ENCODE measurements at places on chromosomes 1 and 21.

DNA sequence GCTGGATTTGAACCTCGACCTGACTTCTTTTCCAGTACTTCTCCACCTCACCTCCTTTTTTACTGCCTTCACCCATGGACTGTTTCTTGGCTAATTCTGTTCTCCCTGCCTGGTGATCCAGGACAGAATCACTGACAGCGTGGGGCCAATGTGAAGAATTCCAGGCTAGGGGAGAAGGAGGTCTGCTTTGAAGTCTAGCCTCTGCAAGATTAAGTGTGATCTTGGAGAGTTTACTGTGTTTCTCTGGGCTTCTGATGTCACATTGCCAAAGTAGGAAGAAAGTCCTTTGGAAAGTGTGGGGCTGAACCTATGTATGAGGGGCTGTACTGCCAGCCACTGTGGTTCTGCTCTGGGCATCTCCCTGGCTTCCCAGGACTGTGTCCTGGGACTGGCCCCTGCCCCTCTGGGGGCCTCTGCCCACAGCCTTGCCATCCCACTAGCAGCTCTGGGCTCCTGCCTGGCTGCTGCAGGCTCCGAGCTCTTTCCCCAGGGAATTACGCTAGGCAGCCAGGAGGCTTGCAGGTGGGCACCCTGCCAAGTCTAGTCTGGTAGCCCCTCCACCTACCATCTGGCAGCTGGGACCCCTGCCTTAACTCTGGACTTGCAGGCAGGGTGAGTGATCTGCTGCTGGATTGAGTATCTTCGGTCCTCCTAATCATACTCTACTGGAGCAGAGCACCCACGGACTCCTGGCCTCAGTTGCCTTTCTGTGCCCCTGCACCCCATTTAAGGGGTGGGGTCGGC is 52.2 kb downstream of the YARS1 start:
- DNase-seq, result no peak

- no peak for DNase-seq
These were observed 398.3 kb downstream of the KCNT2 start for GRCh38 chr1:196209983-196210382.

DNA sequence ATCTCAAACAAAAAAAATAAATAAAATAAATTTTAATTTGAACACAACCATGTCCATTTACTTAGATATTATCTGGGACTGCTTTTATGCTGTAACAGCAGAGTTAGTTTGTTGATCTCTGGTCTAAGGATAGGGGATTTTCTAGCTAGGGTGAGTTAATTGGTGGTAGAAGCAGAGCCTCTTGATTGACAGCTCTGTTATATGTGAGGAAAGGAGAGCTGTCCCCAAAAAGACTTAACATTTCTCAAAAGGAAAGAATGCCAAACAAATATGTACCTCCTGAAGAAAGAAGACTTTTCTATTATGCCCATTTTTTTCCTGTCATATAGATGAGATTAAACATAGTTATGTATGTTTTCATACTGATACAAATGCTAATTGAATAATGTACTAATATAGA is 37.8 kb downstream of the MAN1A2 start:
- no peak for DNase-seq

DNA sequence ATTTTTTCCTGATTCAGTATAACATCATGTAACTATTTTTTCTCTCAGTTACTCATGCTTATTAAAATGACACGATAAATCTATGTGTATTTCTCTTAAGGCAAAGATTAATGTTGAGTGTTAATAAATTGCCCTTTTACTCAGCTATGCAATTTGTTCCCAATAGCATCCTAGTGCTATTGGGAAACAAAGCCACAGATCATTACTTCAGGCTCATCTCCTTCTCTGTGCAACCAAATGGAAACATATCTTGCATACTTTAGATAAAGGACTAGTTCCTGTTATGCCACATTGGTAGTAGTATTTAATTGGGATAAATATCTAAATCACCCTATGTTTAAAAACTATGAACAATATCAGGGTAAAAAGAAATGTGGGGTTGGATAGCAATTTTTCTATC is 106.2 kb downstream of the PLPPR4 start:
- no peak for DNase-seq

DNA sequence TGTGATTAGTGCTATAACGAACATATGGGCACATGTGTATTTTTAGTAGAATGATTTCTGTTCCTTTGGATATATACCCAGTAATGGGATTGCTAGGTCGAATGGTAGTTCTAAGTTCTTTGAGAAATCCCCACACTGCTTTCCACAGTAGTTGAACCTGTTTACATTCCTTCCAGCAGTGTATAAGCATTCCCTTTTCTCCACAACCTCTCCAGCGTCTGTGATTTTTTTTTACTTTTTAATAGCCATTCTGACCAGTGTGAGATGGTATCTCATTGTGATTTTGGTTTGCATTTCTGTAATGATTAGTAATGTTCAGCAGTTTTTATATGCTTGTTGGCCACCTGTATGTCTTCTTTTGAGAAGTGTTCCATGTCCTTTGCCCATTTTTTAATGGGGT is 81.8 kb upstream of the SLC44A3 start:
- no peak for DNase-seq

DNA sequence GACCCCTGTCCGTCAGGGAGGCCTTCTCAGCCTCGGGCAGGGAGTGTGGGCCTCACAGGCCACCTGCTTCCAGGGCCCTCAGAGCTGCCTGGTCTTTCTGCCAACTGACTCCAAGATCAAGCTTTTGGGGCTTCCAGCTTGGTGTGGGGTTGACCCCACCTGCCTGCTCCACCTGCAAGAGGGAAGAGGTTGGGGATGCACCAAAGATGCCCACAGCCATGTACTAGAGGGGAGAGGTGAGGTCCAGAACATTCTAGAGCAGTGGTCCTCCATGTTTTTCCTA is 266.7 kb upstream of the VAMP3 start:
- DNase-seq, result no peak

DNA sequence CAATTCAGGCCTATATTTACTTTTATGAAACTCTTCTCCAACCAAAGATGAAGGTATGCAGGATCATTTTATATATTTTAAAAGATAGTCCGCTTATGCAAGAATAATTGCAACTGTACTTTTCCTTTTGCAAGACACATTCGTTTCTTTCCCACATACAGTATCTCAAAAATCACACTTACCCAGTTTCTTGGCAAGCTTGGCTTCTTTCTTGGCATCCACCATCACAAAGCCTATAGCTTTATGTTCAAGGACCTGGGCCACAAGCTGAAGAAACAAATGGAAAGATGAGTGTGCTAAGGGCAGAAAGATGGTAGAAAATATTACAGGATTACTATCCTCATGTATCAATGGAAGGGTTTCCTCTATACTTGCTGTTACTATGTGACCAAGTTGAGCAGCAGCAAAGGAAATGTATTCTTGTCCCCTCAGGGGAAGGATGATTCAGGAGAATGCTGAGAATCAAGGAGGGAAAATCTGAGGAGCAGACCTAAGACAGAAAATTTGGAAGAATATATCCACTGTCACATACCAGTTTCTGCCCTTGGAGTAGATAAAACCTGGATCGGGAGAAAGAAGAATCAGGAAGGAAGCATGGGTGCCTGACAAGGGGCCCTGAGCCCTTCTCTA is 23.8 kb downstream of the CASQ2 start:
- DNase-seq, result no peak

DNA sequence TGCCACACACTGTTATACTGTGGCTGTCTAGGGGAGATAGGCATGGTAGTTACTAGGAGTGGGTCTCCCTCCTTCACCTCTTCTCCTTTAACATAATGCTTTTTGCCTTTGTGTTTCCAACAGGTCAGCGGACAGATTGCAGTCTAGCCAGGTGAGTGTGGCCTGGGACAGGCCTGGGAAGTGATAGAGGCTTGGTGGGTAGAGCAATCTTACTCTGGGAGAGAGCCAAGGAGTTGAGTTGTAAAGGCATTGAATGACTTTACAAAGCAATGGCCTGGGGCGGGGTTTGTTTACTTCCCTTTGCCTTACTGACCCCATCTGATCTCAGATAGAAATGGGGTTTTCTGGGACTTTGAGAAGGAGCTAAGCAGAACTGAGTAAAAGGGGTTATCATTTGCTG is 51.0 kb upstream of the IKBKE start:
- DNase-seq, result no peak

DNA sequence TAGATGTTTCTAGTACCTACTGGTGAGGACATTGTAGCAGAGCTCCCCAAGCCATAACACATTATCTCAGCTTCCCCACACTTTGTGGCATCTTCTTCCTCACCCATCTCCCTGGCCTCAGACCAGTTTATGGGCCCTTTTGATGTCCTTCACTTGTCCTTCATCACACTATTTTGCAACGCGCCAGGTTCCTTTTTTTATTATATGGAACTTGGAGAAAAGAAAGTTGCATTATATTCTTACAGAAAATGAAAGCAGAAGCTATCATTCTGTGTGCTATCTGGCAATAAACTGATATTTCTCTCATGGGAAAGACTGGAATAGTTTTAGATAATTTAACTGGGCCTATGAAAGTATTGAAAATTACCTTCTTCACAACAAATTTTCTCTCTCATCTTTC is 196.9 kb upstream of the ETV3 start:
- no peak for DNase-seq

GRCh38 chr1:19405195-19405760 is 80.1 kb downstream of the CAPZB start:
- no peak for DNase-seq

- DNase-seq, result no peak
These were observed 53.6 kb downstream of the ERG start for GRCh38 chr21:38444691-38445090.

DNA sequence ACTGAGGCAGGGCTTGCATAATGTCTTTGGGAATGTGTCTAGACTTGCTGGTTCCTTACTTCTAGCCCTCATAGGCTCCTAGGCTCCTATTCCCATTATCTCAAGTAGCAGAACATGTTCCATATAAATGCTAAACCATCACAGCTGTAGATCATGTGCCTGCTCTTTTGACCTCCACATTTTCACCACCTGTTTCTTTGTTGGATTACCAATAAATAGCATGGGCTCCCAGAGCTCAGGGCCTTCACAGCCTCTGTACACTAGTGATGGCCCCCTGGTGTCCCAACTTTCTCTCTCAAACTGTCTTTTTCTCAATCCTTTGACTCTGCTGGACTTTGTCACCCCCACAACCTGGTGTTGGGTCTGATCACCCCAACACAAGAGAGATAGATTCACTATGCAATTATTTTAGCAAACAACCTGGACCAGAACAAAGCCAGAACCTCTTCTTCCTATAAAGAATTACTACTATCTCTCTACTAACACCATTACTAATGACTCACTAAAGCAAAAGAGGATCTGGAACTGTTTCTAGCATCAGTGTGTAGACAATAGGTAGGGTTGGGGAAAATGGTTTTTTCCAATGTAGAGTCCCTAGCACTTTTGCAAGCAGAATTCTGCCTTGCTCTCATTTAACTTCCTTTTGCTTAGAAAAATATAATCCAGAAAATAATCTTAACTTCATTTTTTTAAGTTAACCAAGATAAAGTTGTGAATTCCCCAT is 51.7 kb downstream of the WLS start:
- DNase-seq, result no peak

DNA sequence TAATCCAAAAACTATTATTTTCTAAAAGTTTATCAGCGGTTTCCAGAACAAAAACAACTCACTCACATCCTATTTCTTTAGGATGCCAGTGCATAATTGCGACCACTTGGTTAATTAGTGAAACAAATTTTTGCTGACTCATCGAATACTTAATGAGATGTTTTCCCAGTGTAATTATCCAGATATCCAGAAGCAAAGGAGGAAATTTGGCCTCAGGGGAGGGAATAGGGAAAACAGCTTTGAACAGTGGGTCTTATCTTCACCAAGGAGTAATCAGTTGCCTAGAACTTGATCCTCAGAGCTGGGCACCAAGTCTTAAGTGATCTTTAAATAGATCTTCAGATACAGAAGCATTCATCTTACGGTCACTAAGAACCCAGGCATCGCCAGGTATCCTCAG is 24.3 kb downstream of the STYXL2 start:
- no peak for DNase-seq

- DNase-seq, result no peak
These were observed 55.0 kb downstream of the TRABD2B start for GRCh38 chr1:47942240-47942629.

- DNase-seq, result no peak
These were observed 52.3 kb downstream of the PDE4B start for GRCh38 chr1:65844821-65845534.

DNA sequence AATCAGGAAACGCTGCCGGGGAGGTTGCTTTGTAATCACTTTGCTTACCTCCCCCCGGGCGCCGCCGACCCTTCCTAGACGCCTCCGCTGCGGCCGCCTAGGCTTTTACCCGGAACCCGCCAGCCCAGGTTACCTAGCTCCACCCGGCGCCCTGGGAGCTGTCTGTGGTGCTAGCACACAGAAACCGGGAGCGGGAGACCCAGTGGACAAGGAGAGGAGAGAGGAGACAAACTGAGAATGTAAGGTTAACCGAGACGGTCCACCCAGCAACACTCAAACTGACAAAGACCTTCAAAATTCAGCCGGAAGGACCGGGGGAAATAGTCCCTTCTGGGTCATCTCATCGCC is 9.8 kb downstream of the BARHL2 start:
- DNase-seq, result no peak

DNA sequence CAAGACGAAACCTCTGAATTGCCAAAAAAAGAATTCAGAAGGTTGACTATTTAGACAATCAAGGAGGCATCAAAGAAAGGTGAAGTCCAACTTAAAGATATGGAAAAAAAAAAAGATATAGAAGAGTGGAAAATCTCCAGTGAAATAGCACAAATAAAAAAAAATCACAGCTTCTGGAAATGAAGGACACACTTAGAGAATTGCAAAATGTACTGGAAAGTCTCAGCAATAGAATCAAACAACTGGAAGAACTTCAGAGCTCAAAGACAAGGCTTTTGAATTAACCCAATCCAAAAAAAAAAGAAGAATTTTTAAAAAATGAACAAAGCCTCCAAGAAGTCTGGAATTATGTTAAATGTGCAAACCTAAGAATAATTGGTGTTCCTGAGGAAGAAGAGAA is 31.8 kb downstream of the CD2 start:
- DNase-seq, result no peak

- DNase-seq, result no peak
These were observed 591 bp upstream of the KDM1A start for GRCh38 chr1:23018661-23019093.

DNA sequence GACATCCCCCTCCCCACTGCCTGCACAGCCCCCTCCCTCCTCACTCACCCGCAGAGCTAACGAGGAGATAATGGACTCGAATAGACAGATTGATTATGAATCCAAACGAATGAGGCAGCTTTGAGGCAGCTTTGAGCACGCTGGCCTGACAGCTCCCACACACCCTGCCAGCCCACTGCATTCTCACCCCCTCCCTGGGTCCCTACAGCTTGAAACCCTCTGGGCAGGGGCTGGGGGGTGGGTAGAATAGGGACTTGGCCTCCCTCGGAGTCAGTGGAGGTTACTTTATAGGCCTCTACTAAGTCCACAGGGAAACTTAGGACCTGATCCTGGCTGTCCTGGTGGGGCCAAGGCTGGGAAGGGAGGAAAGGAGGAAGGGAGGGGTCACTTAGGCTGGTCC is 1.9 kb downstream of the NTRK1 start:
- no peak for DNase-seq

- DNase-seq, result no peak
These were observed 146.0 kb downstream of the PBX1 start for GRCh38 chr1:164704954-164705353.
